ENCODE measurements at places on chromosomes 12 and 14. TPM values are rescaled to one million over a fixed set of nuclear protein-coding genes. Genes with fewer than 3 reads are reported as not detected.
A peak's percentile ranks its signal among the peaks of the same experiment; 100 is the strongest.

Gene RNFT2
- 2.9 TPM for polyA plus RNA-seq

Gene C12orf54
- 0.74 TPM for polyA plus RNA-seq

Gene KRT77
- polyA plus RNA-seq = not detected

Gene RERG
- polyA plus RNA-seq = 16.7 TPM

GRCh38 chr14:91244501-91244901 lies at the start of gene GPR68:
GPR68 (minus strand) TSS chr14:91244704; CDS start chr14:91235050, 9,654 bp downstream.
- DNase-seq = no peak

GRCh38 chr14:54369343-54369742 lies 27.5 kb upstream of the CDKN3 start:
- no peak for DNase-seq

DNA sequence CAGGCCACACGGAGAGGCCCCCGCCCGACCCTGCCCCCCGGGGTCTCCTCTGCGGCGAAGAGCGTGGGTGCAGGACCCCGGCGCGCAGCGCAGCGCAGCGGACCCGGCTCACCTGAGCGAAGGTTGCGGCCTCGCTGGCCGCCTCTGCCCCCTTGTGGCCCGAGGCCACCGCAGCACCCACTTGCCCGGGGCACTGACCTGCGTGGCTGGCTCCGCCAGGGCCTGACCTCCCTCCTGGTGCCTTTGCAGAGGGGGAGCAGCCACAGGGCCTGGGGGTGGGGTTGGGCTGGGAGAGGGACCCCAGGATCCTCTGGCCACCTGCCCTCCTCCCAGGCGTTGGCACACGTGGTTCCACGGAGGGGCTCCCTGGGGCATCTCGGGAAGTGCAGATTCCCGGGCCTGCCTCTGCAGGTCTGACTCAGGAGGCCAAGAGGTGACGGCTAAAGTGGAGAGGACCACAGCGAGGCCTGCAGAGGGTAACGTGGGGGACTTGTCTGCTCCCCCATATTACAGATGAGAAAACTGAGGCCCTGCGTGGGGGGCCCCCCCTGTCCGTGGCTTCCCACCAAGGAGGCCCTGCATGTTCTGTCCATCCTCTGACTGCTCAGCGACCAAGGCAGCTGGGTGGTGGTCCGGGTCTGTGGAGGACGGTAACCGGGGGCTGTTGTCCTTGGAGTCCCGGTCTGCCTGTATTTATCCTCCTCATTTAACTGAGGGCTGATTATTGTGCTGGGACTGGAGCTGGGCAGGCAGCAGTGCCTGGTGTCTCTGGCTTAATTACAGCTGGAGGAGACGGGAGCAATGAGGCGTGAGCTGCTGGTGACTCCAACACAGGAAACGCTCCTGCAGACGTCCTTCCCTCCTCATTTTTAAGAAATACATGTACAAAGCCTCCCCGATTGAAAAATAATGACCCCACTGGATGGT lies 67.9 kb upstream of the BEGAIN start:
- no peak for DNase-seq

DNA sequence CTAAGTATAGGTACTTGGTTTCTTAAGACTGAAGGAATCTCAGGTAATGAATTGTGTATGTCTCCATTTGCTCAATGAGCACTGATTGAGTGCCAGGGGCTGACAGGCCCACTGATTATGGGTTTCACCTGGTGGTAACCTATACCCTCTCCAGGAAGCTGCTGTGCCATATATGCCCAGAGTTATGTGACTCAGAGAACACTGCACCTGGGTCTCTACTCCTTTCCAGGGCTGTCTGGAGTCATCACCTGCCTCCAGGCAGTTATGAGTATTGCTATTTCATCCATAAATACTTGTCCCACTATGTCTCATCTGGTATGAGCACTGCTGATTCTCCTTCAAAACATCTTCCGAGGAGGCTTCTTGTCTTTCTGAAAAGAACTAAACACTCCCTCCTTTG lies 692.9 kb downstream of the BCL11B start:
- DNase-seq = no peak

DNA sequence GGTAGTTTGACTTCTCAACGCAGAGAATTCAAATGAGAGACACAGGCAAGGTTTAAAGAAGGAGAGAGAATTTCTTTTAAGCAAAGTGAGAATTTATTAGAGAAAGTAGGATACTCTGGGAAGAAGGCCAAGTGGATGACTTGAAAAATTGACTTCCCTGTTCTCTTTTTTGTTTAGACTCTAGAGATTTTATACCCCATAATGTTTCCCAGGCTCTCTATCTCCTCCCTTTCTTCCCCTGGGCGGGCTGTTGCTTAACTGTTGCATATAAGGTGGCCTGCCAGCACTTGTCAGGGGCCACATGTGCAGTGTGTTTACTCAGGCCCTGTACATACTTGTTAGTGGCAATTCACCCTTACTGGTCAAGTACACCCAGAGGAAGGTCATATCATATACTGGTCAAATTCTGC lies 403.7 kb downstream of the SLC6A15 start:
- no peak for DNase-seq

DNA sequence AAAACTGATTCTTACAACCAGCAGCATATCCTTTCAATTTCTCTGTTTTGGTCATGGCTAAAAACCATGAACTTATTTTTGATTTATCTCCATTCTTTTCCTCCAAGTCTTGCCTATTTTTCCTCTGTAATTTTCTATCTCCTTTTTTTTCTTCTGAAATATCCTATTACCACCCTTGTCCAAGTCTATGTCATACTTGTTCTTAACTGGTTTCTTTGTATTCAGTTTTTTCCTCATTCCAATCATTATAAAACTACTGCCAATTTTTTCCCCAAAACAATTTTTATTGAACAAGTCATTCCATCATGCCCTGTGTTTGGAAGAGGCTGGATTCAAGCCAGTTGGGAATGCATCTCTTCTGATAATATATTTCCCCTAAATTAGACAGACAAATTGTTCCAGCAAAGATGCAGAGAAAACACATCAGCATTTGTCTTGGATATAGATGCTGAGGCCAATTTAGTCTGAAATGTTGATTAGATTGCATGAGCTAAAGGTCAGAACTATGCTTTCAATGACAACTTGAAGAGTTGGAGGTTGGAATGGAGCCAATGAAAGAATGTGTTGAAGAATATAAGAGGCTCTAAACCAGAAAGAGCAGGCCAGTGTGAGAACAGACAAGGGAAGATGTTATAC lies 30.7 kb downstream of the OTOGL start:
- no peak for DNase-seq

DNA sequence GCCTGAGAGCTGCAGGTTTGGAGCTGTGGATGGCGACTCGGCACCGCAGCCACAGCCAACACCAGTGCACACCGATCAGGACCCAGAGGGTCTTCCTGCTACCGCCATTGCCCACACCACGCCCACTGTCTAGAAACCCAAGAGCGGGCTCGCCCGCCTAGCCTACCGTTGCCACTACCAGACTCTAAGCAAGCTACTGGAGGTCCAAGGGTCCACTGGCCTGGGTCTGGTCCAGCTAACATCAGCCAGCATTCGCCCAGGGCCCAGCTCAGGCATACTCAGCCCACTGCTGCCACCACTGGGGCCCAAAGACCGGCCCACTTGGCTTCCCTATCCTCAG lies 30.5 kb upstream of the MON2 start:
- no peak for DNase-seq

- DNase-seq = peak; percentile 75
These were observed 25.3 kb upstream of the GPR132 start for GRCh38 chr14:105090493-105091053.

DNA sequence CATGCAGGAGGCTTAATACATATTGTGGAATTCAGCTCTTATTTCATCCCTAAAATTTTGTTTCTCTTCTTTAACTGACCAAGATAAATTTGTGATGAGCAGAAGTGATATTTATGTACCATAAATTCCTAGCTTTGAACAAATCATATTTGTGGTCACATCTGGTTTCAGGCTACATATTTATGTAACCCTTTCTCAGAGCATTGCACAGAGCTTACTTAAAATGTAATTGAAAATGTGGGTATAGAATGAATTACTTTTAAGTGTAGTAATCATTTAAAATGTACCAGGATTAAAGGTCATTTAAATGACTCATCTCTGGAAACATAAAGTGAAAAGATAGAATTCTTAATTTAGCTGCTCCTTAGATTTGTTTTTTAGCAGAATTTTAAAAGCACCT lies 129.9 kb upstream of the FRMD6 start:
- no peak for DNase-seq

GRCh38 chr12:48940181-48940580 lies 14.9 kb upstream of the FKBP11 start:
- DNase-seq = no peak

- DNase-seq = no peak
These were observed 61.1 kb upstream of the DLK1 start for GRCh38 chr14:100665511-100666032.

GRCh38 chr12:30870491-30871265 lies 55.9 kb upstream of the TSPAN11 start:
- DNase-seq = no peak

GRCh38 chr14:45790293-45790692 lies 537.3 kb upstream of the MIS18BP1 start:
- DNase-seq = no peak

DNA sequence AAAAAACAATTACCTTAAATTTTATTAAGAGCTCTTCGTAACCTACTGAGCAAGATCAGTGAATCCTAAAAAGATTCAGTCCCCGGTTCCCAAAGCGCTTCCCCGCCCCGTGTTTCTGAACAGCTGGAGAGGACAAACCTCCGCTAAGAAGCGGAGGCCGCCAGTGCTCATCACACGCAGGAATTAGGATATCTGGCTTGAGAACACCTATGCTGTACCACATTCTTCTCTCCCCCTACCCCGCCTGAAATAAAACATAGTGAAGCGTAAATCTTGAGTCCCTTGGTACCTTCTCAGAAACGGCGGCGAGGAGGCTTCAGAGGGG lies 774 bp upstream of the WDR20 start:
- DNase-seq = no peak

GRCh38 chr12:49894751-49895148 lies 8.9 kb downstream of the FAIM2 start:
- no peak for DNase-seq

DNA sequence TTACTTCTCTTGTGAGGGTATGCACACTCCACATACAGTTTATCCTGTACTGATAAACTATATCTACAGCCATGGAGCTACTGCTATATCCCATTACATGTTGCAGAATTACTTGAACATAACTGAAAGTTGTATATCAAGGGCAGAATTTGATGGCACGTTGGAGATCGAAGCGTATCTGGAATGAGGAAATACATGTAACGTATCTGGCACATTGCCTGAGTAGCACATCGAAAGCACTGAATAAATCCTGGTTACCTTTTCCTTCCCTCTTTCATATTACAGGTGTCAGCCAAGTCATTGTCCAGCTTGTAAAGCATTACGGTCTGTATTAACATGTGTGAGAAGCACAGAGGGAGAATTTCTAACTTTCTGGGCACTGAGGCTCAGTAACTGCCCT lies 42.1 kb upstream of the LIN7A start:
- DNase-seq = no peak

DNA sequence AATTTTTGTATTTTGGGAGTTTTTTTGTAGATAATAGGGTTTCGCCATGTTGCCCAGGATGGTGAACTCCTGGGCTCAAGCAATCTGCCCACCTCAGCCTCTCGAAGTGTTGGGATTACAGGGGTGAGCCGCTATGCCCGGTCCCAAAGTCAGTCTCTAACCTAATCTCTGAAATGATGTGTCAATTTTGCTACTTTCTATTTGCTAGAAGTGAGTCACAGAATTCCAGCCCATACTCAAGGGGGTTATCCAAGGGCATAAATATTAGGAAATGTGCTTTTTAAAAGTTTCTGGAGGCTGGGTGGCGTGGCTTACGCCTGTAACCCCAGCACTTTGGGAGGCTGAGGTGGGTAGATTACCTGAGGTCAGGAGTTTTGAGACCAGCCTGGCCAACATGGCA lies 40.5 kb downstream of the RESF1 start:
- DNase-seq = no peak

DNA sequence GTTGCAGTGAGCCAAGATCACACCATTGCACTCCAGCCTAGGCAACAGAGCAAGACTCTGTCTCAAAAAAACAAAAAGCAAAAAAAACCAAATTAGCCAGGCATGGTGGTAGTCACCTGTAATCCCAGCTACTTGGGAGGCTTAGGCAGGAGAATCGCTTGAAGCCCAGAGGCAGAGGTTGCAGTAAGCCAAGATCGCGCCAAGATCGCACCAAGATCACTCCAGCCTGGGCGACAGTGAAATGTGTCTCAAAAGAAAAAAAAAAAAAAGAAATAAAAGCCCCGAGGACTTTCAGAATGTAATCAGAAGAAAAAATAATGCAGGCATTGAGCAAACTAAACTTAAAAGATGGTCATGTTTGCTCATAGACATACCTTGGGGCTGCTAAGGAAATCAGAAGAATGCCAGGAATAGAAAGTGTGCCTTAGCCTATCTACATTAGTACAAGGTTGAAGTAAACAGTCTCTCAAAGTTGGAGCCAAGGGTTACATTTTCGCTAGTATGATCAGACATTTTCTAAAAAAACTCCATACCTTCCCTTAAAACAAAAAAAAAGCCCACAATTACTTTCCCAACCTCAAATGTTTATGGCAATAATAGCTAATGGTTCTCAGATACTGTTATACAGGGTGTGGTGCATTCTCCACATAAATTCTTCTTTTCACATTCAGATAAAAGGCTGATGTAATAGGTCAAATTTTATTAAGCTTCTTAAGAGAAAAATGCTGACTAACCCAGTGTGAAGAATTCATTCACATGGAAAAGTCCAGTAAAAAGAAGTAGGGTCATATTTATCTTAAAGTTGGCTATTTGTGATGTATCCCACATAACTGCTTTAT lies 15.8 kb downstream of the DTD2 start:
- DNase-seq = no peak

DNA sequence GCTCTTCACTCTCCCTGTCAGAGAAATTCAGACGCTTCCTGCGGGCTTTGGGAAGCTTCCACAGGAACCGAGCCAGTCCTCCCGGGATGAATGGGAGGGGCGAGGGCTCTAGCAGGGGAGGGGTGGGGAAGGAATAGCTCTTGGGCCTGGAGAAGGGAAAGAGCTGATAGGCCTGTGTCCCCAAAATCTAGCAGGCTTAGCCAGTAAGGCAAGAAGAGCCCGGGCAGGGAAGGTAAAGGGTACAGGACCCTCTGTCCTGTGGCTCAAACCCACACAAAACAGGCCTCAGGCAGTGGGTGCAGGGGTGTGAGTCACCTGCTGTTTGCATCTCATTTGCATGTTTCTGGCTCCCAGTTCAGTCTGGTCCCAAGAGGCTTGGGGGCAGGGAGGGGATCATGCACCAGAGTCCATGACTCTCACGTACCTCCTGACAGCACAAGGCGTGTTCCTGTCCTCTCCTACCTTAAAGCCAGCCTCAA lies 8.7 kb upstream of the SMUG1 start:
- DNase-seq = no peak

DNA sequence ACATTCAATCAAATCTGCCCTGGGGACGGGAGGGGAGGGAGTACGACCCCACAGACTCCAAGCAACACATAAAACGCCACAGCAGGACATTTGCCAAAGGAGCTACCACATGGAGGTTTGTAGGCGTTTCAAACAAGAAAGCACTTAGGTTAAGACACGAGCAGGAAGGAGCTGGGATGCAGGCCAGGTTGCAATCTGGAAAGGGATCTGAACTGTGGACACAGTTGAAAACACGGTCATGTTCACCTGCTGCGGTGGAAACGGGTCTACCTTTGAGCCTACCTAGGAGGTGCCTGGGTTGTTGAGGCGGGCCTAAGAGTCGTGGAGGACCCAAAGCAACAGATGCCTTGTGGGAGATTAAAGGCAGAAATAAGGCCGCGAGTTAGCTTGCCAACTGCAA lies 18.4 kb downstream of the PRKAB1 start:
- DNase-seq = no peak

Data from right lung (tissue), 10 donors.